ENCODE measurements at places on chromosomes 5 and 9.

DNA sequence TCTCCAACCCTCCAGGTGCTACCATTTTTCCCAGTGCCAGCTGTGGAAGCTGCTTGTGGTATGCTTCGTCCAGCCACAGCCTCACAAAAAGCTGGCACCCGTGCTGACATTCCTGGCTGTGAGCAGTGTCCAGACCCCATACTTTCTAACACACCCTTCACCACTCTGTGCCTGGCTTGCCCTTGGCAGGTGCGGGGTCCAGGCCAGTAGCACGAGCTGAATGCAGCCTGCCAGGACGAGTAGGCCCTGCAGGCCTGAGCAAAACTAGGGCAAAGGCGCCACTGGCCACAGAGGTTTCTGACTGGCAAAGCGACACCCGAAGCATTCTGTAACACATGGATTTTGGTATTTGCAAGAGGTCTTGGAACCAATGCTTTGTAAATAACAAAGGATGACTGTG, 26.0 kb upstream of the GHR start:
- no peak for DNase-seq

- no peak for DNase-seq
These were observed 223.0 kb downstream of the IRX1 start for GRCh38 chr5:3818624-3819023.

DNA sequence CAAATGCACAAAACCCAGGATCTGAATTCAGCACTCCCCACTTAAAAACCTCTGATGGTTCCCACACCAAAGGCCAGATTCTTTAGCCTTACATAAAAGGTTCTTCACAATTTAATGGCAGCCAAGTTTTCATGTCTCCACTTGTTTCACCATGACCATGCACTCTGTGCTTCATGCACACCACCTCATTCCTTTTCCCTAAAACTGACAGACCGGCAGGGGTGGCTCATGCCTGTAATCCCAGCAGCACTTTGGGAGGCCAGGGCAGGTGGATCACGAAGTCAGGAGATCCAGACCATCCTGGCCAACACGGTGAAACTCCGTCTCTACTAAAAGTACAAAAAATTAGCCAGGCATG, 150.4 kb downstream of the SEMA6A start:
- no peak for DNase-seq

DNA sequence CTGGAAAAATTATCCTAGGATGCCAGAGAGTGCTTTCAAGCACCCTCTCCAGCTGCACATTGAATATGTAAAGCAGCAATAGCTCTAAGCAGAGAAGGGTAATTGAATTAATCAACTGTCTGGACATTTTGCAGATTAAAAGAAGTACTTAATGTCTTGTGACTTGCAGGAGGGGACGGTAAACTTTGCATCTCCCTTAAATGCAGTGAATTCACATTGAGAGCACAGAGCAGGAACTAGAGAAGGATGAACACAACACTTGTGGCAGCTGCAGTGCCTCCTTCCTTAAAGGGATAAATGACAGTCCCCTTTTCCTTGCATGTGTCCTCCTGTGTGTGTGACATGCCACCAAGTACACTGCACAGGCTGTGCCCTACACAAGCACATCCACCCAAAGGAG, 7.4 kb upstream of the CDK5RAP2 start:
- no peak for DNase-seq

- DNase-seq: no peak
These were observed 251.2 kb downstream of the CHSY3 start for GRCh38 chr5:130155345-130156011.
